Motor neuron (in vitro differentiated cells): ENCODE measurements at places on chromosomes 3 and 15.

DNA sequence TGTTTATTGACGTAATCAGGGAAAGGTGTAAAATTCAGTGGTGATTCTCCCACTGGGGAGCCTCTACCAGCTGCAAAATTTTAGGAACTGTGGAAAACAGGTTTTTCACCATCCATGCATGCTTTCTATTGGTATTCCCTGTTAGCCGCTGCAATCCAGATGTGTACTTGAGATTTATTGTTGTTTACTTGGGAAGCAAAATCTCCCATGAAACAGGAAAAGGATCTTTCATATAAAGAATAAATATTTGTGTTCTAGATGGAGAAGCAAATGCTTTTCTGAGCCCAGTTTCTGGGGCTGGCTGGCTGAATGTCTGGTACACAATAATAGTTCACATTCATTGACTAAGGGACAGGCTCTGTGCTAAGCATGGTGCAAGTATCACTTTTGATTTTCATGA lies 144.6 kb upstream of the RASGRP1 start:
- ATAC-seq = no peak

- ATAC-seq = peak; percentile 9
These were observed 24.9 kb upstream of the GATM start for GRCh38 chr15:45402955-45403877.

DNA sequence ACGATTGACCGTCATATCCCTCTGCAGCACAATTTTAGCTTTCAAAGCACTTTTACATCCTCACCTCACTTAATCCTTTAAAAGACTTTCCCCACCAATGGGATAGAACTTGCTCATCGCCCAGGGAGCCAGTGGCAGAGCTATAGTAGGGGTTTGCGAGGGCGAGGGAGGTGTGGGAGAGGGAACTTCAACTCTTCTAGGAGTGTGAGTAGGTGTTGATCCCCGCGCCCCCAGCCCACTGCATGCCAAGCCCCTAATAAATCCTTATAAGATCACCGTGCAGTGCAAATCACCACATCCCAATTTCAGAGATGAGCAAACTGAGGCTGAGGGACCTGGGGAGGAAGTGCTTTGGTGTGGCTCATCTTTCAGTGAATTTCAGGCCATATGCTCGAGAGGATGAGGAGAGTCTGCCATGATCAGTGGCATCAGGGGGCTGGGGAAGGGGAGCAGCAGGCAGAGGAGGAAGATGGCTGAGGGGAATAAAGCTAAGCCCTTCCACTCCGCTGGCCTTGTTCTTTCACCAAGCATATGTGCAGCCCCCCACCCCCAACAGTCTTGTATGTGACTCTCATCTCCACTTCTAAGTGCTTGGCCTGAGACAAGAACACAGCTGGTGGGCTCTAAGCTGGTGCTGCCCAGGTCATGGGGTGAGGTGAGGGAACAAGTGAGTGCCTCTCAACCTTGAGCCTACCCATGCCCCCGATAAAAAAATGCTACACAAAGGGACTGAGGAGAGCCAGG lies 5.1 kb downstream of the INSYN1 start:
- no peak for ATAC-seq

GRCh38 chr3:195616681-195617080 lies 32.9 kb upstream of the APOD start:
- no peak for ATAC-seq

DNA sequence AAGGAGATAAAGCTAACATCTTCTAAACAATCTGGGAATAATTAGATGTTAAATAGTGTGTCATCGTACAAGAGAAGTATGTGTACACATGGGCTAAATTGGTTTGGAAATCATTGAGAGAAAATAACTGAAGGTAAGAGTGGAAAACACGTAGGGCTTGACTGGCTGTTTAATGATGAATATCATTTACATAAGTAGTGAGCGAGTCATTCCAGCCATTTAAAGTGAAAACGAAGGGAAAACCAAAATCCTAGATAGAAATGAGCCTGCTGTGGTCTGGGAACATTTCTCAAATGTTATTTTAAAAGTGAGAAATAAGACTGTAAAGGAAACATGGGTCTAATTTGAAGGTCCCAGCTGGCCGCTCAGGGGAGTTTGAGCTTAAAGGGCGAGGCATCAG lies 41.9 kb upstream of the KCNMB2 start:
- ATAC-seq = no peak

DNA sequence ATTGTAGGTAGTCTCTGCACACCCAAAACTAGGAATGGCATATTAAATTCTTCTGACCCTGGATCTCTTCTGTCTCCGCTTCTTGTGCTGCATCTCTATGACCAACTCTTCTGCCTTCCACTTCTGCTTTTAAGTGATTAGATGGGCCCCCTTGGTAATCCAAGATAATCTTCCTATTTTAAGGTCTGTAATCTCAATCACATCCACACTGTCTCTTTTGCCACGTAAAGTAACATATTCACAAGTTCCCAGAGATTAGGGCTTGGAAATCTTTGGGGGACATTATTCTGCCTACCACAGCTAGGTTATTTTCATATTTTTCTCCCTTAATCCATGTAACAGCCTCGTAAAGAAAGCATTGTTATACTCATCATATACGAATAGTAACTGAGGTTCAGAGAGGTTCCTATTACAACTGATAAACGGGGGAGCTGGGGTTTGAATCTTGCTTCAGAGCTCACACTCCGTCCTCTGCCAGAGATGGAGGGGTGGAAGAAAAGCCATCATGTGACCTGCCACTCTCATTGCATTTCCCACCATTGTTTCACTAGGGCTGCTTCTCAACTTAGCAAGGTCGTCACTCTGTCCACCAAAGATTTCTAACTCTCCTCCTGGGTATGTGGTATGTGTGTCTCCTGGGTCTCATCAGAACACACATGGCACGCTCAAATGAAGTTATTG lies 6.6 kb upstream of the CD47 start:
- ATAC-seq = no peak

DNA sequence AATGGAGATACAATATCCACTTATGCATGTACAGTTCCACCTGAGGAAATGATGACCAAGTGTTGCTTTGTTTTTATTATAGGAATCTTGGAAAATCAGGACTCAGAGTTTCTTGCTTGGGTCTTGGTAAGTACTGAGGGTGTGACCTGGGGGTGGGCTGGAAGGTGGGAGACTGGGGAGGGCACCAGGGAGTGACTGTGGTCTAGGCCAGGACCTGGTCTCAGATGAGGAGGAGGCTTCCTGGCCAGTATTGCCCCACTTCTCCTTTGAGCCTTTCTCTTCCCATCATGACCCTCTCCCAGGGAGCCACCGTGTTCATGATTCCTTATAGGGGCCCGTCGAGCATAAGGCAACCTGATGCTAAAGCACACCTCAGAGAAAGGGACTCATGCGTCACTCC lies 133.4 kb downstream of the SSR3 start:
- no peak for ATAC-seq

- peak; percentile 90 for ATAC-seq
These were observed 215.1 kb upstream of the UBE2E1 start for GRCh38 chr3:23590424-23591273.

GRCh38 chr3:22907796-22908195 lies 295.3 kb upstream of the UBE2E2 start:
- ATAC-seq = no peak
